ENCODE measurements at places on chromosomes 7 and 10.

DNA sequence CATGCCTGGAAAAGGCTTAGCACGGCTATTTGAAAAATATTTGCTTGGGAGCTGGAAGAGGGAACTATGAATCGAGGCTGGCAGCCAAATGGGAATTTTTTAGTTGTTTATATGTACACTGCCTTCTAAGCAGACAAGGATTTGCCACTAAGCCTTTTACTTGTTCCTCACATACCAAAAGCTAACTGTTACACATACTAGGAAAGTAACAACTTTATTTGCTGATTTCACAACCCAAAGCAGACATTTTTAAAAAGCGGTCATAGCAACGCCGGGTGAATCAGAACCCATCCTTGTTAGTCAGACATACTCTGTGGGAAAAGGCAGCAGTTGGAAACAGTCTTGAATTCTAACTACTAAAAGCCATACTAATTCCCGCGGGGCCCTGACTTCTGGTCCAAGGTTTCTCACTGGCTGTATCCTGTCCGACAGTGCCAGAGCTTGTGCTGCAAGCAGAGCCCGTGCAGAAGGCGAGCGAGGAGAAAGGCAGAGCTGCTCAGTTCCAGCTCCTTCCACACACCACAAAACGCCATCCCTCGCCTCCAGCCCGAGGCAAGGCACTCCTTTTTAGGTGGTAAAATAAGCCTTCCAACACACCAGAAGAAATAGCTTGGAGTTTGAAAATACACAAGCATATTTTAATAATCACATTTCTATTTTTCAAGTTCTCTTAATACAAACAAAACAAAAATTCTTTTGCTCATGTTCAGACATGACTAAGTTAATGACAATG is 89.2 kb downstream of the RNF216 start:
- peak; percentile 34 for DNase-seq

DNA sequence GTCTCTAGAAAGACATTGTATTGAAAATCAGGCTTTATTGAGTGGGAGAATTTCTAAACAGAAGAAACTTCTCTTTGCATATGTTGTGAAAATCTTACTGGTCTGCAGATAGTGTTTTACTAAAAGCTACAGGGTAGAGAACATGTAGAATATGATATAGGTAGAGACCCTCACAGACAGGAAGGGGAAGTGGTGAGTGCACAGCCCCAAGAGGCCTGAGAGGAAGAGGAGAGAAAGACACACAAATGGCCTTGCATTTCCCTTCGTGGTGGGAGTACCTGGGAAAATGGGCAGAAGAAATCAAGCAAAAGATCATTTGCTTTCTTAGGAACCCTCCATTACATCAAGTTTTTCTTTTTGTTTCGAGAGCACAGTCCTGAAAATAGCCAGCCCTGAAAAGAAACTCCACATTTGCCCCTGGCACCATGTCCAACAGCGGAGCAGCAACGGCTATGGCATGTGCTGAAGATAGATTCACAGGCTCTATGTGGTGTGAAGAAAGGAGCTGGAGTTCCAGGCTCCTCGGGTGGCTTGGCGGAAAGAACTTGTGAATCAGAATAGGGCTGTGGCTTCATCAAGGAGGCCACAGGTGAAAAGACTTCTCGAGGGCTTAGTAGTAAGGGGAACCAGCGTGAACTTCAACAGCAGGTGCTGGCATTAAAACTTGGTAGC is 143.5 kb downstream of the CALCR start:
- DNase-seq, result no peak

- DNase-seq, result no peak
Observed at GRCh38 chr10:3691482-3691881, 93.5 kb downstream of the KLF6 start.

GRCh38 chr10:34769899-34770298 is 45.2 kb downstream of the PARD3 start:
- no peak for DNase-seq

DNA sequence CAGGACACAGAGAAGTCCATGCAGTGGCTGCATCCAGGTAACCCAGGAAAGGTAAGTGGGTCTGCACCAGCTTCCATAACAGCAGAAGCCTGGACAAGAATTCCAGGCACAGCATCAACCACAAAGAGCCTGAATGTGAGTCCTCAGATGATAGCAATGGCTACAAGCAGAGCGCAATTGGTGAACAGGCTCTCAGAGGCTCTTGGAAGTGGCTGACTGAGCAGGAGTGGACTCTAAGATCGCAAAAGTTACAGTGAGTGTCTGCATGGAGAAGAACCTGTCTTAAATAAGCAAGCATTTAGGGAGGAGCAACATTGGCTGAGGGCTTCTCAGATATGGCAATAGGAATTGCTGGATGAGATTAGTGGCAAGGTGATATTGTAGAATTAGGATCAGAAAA is 41.6 kb upstream of the VWC2 start:
- no peak for DNase-seq

DNA sequence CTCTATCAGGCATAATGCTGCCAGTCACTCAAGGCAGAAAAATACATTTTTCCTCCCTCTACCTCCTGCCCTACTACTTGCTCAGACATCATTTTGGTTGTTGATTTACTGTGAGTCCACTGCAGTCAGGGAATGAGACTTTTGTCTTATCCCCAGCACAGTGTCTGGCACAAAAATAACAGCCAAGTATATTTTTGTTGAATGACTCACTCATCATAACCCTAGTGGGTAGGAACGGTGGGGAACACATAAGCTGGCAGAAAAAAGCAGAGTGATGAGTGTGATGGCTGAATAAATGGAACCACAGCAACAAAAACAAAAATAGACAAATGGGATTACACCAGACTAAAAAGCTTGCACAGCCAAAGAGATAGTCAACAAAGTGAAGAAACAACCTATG is 65.8 kb upstream of the LAMB4 start:
- DNase-seq, result no peak

GRCh38 chr10:57053530-57053929 is 692.5 kb upstream of the ZWINT start:
- no peak for DNase-seq

DNA sequence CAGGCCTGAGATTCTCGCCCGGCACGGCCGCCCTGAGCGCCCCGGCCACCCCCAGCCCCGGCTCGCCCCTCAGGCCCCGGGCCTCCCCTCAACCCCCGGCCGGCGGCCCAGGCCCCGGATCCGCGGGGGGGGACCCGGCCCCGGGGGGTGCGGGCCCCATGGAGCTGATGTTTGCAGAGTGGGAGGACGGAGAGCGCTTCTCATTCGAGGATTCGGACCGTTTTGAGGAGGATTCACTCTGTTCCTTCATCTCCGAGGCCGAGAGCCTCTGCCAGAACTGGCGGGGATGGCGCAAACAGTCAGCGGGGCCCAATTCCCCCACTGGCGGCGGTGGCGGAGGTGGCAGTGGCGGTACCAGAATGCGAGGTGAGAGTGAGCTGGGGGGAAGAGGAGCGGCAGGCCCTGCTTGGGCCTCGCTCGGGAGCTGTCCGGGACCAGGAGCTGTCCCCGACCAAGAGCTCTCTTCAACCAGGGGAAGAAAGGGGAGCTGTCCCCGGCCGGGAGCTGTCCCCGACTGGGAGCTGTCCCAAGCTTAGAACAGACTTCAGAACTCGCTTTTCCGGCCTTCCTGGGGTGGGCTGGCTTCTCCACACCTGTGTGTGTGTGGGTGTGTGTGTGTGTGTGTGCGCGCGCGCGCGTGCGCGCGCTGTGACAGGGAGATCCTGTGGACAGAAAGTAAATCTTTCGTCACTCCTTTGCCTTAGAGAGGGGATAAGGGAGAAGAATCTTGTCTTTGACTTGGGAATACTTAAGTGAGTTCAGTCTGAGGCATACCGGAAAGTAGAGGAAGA is 510 bp downstream of the ZSWIM8 start:
- DNase-seq, result peak; percentile 63

- no peak for DNase-seq
Observed at GRCh38 chr10:95266674-95267095, 24.1 kb downstream of the PDLIM1 start.

- no peak for DNase-seq
Observed at GRCh38 chr10:112336556-112337201, 37.2 kb upstream of the ACSL5 start.

DNA sequence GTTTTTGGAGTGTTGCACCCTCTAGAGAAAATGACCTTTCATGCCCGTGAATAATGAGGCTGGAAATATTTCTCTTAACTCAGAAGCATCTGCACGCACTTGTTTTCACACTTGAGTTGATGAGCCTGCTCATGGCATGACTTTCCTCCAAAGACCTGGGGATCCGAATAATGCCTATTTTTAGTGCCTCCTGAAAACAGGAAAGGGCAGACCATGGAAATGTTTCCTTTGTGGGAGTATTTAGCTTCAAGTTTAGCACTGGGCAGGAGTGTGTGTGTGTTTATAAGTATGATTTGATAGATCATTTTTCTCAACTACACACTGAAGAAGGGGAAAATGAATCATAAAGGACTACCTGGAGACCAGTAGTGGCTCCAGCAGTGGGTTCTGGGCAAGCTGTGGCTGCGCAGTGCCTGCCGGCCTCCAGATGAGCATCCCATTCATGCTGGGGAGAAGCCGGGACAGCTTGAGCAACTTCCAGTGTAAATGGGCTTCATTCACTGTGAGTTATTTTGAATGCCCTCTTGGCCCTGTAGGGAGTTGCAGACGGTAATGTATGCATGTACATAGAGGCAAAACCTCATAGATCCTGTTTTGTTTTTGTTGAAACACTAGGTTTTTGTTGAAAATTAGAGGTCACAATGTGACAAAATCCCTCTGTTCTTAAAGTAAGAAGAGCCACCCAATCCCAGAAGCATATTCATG is 117.8 kb upstream of the INSYN2A start:
- no peak for DNase-seq

DNA sequence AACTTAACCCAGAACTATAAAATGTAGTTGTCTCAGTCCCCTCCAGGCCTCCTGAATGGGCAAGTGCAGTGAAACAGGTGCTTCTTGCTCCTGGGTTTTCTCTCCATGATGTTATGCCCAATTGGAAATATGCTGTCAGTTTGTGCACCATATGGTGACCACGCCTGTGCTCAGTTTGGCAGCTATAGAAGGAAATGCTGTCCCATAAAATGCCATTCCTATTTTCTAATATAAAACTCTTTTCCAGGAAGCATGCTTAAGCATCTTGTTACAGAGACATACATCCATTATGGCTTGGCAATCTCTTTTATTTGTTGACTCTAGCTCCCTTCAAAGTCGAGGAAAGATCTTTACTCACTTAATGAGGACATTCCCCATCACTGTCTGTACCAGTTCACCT is 45.2 kb downstream of the FGFBP3 start:
- no peak for DNase-seq

DNA sequence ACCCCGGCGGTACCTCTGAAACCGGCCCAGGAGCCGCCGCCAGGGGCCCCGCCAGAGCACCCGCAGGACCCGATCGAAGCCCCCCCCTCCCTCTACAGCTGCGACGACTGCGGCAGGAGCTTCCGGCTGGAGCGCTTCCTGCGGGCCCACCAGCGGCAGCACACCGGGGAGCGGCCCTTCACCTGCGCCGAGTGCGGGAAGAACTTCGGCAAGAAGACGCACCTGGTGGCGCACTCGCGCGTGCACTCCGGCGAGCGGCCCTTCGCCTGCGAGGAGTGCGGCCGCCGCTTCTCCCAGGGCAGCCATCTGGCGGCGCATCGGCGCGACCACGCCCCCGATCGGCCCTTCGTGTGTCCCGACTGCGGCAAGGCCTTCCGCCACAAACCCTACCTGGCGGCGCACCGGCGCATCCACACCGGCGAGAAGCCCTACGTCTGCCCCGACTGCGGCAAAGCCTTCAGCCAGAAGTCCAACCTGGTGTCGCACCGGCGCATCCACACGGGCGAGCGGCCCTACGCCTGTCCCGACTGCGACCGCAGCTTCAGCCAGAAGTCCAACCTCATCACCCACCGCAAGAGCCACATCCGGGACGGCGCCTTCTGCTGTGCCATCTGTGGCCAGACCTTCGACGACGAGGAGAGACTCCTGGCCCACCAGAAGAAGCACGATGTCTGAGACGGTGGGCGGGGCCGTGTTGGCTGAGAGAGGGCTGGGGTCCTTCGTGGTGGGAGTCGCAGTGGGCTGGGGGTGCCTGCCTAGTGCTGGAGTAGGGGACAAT is 3.8 kb downstream of the REPIN1 start:
- no peak for DNase-seq

DNA sequence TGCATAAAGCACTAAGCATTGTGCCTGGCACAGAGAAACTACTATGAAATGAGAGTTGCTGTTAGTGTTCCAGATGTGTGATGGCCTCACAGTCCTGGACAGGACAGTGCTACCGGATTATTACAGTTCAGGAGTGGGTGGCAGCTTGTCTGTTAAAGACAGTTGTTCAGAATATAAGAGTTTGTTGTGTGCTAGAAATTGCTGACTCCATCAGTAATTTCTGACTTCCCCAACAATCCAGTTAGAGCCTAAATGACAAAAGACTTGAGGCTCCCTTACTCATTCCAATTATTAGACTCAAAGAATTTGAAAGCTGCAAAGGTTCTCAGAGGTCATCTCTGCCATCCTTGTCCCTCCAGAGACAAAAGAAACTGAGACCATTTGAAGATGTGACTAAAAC is 34.3 kb upstream of the DNAJB12 start:
- DNase-seq, result no peak

- no peak for DNase-seq
Observed at GRCh38 chr10:122140941-122141623, 130.0 kb upstream of the BTBD16 start.

DNA sequence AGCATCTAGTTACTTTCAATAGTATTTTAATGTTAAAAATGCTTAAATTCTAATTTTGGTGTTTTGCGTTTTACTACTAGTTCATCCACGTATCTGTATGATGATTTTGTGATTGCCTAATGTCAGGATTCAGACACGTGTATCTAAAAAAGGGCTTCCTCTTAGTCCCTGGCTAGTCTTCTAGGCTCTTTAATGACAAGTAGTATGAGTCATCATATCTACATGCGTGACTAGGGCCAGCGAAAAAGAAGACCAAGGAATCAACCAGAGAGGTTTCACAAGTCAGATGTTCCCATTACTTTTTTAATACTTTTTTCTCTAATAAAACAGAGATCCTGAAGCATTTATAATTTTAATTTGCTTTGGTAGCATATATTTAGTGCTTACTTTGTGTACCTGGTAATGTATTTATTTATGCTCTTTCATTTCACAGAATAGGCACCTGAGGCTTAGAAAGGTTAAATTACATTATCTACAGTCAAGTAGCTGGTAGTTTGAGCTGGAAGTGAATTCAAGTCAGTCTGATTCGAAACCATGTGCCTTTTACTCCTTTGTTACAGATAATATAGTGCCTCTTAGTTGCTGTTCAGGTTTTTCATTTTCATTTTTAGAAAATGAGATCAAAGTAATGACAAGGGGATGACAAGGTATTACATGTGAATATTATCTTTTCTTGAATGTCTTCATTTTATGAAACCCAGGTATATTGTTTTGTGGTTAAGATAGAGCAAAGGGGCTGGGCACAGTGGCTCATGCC is 140.3 kb downstream of the FOXP2 start:
- no peak for DNase-seq

DNA sequence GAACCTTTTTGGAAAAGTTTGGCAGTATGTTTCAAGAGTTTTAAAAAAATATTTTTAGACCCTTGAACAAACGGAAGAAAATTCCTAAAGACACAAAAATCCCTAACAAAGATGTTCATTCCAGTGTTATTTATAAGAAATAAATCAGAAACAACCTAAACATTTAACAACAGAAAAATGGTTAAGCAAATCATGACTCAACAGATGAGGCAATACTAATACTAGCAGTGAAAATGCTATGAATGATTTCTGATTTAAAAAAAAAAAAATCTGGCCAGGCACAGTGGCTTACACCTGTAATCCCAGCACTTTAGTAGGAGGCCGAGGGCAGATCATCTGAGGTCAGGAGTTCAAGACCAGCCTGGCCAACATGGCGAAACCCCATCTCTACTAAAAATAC is 61.0 kb downstream of the ARHGAP12 start:
- DNase-seq, result no peak

All from nephron progenitor cell (in vitro differentiated cells).